ENCODE measurements at places on chromosomes 7 and 10. TPM values are rescaled to one million over a fixed set of nuclear protein-coding genes. Genes with fewer than 3 reads are reported as not detected.

Gene GGCT
- 37.8 TPM for total RNA-seq

Gene ATOH7
- 0.13 TPM for total RNA-seq

Gene NPTX2
- 7.3 TPM for total RNA-seq

Gene HOXA3
- 4.7 TPM for total RNA-seq

Gene CDK14
- 36.7 TPM for total RNA-seq

Gene PRF1
- 0.53 TPM for total RNA-seq

Gene HOXA9
- 16.6 TPM for total RNA-seq

Gene SPDYE16
- 0.22 TPM for total RNA-seq

Gene SRRM3
- 0.31 TPM for total RNA-seq

Gene HOXA11
- total RNA-seq = 4.7 TPM

Gene TRAPPC14
- 5.8 TPM for total RNA-seq

Gene NUTM2A
- total RNA-seq = 0.44 TPM

Gene GJD4
- total RNA-seq = 2.0 TPM

Gene AQP1
- total RNA-seq = 96.4 TPM

Gene GPR15LG
- total RNA-seq = not detected

Gene MALRD1
- 2.7 TPM for total RNA-seq

Gene OR13A1
- not detected for total RNA-seq

Gene TMEM130
- total RNA-seq = 2.3 TPM

Gene SEMA3A
- total RNA-seq = 42.7 TPM

Gene ADD3
- total RNA-seq = 135 TPM

Gene PRKCQ
- total RNA-seq = 16.5 TPM

Gene IKZF1
- total RNA-seq = 1.6 TPM

Gene SLC13A4
- 0.09 TPM for total RNA-seq

Gene MARVELD1
- total RNA-seq = 27.6 TPM

Gene POLR2J2
- total RNA-seq = 3.3 TPM

Gene CRYGN
- total RNA-seq = 0.09 TPM

Gene MSRB2
- 35.6 TPM for total RNA-seq

Gene LRIT1
- total RNA-seq = not detected

Data from muscle of leg (tissue), 16 donors.